ENCODE measurements at places on chromosomes 2 and 18. TPM values are rescaled to one million over a fixed set of nuclear protein-coding genes. Genes with fewer than 3 reads are reported as not detected.

The COL3A1 gene
- total RNA-seq: 0.12 TPM

The ZC3H6 gene
- total RNA-seq: 30.7 TPM

The TUBB6 gene
- 5.2 TPM for total RNA-seq

The ALK gene
- 0.25 TPM for total RNA-seq

DNA sequence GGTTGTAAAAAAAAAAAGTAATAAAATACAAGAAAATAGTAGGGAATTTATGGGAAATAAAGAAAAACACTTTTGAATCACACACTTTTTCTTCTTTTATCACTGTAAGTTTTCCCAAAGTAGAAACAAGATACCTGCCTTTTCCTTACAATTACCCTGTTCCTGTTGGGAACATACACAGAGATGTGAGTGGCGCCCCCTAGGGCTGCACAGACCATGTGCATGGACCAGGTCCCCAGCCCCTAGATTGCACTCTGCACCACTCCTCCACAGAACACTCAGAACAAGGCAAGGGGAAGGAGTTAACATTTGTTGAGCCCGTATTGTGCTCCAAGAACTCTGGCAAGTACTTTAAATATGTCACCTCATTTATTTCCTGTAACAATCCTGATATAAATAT, 118.7 kb upstream of the NRP2 start:
- peak; percentile 38 for DNase-seq

- no peak for DNase-seq
These were observed 1607.3 kb upstream of the CELF4 start for GRCh38 chr18:39172695-39173421.

- peak; percentile 92 for DNase-seq
These were observed 133.4 kb downstream of the HDAC4 start for GRCh38 chr2:239267288-239267951.

DNA sequence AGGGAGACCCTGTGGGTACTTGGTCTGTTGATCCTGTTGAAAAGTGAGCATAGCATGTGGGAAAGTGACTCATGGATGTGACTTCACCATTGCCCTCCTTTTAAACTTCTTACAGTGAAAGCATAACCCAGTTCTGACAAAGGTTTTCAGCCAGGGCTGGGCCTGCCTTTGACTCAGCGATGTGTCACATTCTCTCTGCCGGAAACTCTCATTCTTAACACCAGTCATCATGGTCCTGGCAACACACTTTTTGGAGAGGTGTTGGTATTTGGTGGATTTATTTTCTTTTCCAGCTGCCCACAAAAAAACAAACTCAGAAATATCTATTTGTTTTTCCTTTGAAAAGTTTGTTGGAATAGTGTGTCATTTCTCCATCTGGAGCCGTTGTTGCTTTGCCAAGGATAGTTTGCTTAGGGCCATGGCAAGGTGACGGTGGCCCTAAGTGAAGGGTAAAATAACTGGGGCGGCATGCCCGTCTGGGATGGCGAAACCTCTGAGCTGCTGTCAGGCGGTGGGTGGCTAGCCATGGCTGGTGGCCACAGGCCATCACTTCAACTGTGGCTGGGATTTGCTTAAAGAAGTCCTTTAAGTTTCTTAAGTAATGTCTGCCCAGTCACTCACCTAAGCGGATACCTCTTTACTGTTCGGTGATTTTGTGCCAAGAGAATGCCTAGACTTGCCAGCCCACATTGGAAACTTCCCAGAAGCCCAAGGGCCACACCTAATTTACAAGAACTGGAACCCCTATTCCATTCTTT, 123.3 kb downstream of the LTBP1 start:
- peak; percentile 71 for DNase-seq

- DNase-seq: no peak
These were observed 48.3 kb upstream of the GULP1 start for GRCh38 chr2:188243381-188243780.

DNA sequence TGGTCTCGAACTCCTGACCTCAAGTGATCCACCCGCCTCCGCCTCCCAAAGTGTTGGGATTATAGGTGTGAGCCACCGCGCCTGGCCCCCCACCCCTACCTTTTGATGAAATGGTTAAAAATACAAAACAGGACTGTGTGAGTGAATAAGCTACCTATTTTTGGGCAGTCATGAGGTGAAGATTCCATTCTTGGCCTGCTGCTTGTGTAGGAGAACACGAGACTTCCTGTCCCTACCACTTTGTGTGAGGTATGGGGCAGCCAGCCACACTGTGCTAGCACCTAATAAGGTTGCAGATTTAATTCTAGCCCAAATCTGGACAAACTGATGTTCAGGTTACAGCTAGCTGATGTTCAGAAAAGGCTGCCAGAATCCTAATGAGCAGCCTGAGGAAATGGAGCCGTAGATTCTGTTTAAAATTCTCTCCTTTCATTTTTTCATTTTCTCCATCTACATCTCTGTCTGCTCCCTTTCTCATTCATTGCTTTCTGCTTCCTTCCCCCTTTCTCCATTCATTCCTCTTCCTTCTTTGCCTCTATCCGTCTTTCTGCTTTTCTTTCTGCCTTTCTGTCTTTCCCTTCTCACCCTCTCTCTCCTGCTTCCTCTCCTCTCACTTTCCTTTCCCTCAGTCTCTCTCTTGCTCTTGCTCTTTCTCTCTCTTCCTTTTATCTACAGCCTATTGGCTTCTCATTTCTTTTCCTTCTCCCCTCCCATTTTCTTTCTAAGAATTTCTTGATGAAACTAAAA, 4.6 kb upstream of the LTBP1 start:
- DNase-seq: no peak

DNA sequence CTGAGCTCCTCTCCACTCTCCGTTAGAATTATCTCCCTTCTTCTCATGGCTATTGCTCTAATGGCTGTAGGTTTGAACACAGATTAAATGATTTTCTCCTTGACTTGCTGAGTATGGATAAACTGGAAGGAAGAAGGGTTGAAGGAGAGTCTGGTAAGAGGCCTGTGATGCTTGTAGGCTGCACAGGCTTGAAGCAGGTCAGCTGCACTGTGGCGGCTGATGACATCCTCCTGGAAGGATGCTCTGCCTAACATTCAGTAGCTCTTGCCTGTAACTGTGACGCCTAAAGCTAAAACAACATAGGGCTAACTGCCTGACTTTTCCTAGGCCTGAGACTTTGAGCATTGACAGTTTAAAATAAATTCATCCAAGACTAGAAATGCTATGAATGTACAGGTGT, 166.3 kb downstream of the MREG start:
- DNase-seq: no peak

GRCh38 chr2:85195956-85196355, 62.8 kb downstream of the TCF7L1 start:
- no peak for DNase-seq
